COR-L47 (cell line): ENCODE measurements at places on chromosomes 16 and 17.

GRCh38 chr17:26792486-26792885 lies 501.4 kb upstream of the WSB1 start:
- no peak for DNase-seq

GRCh38 chr17:62875296-62875695 lies 67.2 kb upstream of the MARCHF10 start:
- DNase-seq = no peak

DNA sequence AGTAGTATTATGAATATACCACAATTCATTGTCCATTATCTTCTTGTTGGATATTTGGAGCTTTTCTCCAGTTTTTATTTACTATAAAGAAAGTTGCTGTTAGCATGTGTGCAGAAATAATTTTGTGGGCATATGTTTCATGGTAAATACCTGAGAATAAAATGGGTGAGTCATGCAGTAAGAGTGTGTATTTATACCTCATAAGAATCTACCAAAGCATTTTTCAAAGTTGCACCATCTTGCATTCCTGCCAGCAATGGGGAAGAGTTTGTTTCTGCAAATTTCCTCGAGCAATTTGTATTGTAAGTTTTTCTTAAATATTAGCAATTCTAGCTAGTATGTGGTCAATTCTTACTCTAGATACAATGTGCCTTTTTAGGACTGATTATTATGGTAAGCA lies 7.9 kb upstream of the MON1B start:
- no peak for DNase-seq

GRCh38 chr17:79594271-79594670 lies 16.6 kb downstream of the RBFOX3 start:
- DNase-seq = no peak

DNA sequence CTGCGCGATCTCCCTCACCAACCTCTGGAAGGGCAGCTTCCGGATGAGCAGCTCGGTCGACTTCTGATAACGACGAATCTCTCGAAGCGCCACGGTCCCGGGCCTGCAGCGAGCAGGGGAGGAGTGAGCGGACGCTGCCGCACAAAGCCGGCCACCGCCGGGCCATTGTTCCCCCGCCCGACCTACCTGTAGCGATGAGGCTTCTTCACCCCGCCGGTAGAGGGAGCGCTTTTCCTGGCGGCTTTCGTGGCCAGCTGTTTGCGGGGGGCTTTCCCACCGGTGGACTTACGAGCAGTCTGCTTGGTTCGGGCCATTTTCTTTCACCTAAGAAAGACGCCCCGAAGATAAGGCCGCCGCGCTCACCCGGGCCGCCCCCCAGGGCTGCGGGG lies 5.8 kb upstream of the UNK start:
- DNase-seq = peak; percentile 59

DNA sequence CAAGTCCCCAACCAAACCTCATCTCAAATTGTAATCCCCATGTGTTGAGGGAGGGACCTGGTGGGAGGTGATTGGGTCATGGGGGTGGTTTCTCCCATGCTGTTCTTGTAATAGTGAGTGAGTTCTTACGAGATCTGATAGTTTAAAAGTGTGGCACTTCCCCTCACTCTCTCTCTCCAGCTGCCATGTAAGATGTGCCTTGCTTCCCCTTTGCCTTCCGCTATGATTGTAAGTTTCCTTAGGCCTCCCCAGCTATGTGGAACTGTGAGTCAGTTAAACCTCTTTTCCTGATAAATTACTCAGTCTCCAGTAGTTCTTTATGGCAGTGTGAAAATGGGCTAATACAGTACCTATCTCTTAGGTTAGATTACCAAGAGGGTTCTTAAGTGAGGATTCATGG lies 5.8 kb downstream of the PMFBP1 start:
- DNase-seq = no peak

DNA sequence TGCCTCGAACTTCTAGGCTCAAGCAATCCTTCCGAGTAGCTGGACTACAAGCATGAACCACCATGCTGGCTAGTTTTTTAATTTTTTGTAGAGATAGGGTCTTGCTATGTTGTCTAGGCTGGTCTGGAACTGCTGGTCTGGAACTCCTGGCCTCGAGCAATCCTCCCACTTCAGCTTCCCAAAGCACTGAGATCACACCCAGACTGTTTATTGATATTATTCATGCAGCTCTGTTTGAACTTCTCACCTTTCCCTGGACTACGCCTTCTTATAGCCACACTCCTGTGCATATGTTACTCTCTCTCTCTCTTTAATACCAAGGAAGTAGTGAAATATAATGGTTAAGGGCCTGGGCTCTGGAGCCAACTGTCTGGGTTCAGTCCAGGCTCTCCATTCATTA lies 4.6 kb downstream of the COG7 start:
- DNase-seq = no peak

DNA sequence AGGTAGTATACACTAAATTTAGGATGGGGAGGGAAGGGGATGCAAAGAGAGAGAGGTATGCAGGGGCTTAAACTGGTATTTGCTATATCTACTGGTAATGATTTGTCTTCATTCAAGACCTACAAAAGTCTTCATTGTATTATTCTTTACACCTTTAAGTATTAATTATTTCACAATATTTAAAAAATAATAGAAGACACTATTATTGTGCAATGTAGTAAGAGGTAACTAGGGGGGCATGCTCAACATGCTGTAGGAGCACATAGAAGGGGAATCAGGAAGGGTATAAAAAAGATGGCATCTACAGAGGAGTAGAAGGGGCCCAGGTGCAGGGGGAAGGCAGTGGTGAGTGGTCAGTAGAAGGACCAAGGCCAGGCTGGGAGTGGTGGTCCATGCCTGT lies 14.9 kb upstream of the CCR7 start:
- DNase-seq = no peak

DNA sequence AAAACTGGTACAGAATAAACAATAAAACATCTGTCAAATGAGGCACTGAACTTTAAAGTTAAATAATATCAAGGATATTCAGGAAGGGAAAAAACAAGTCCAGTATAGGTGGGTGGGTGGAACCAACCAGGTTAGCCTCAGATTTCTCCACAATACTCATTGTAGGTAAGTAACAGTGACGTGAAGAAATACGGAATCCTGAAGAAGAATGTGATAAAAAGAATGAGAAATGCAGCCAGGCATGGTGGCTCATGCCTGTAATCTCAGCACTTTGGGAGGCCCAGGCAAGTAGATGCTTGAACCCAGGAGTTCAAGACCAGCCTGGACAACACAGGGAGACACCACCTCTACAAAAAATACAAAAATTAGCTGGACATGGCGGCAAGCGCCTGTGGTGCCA lies 47.3 kb downstream of the UBE2G1 start:
- DNase-seq = no peak

GRCh38 chr17:55134486-55135157 lies 130.1 kb upstream of the HLF start:
- no peak for DNase-seq

GRCh38 chr17:63751806-63752205 lies 10.2 kb upstream of the STRADA start:
- no peak for DNase-seq

GRCh38 chr16:2487903-2488531 lies 13.1 kb downstream of the TBC1D24 start:
- no peak for DNase-seq
